ENCODE measurements at places on chromosomes 7 and 10.

DNA sequence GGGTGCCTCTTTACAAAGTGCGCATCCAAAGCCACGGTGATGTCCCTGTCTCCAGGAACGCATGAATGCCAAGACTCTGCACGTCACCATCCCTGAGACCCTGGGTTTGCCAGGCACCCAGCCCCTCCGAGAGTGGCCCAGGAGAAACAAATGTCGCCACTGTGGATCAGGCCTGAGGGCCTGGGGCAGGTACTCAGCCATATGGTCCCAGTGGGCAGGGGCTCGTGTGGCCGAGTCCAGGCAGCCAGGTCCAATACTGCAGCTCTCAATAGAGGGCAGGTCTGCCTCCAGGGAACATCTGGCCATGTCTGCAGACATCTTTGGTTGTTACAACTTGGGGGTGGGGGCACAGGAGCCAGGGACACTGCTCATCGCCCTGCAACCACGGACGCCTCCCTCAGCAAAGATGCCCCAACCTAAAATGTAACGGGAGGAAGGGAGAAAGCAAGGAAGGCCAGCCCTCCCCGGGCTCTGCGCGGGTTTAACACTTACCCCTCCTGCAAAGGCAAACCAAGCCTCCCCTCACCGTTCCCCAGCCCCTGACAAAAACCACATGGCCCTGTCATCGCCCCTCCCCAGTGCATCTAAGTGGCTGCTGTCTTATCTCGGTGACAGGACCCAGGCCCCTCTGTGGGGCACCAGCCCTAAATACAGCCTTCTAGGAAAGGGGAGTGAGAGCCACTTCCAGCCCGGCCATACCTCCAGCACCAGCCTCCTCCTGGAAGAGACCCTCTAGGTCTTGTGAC lies 10.3 kb upstream of the PAPOLB start:
- DNase-seq, result no peak

- no peak for DNase-seq
Measured at GRCh38 chr7:101912716-101913110, 95.3 kb downstream of the CUX1 start.

GRCh38 chr10:87740254-87740655 lies 77.8 kb downstream of the ATAD1 start:
- no peak for DNase-seq

DNA sequence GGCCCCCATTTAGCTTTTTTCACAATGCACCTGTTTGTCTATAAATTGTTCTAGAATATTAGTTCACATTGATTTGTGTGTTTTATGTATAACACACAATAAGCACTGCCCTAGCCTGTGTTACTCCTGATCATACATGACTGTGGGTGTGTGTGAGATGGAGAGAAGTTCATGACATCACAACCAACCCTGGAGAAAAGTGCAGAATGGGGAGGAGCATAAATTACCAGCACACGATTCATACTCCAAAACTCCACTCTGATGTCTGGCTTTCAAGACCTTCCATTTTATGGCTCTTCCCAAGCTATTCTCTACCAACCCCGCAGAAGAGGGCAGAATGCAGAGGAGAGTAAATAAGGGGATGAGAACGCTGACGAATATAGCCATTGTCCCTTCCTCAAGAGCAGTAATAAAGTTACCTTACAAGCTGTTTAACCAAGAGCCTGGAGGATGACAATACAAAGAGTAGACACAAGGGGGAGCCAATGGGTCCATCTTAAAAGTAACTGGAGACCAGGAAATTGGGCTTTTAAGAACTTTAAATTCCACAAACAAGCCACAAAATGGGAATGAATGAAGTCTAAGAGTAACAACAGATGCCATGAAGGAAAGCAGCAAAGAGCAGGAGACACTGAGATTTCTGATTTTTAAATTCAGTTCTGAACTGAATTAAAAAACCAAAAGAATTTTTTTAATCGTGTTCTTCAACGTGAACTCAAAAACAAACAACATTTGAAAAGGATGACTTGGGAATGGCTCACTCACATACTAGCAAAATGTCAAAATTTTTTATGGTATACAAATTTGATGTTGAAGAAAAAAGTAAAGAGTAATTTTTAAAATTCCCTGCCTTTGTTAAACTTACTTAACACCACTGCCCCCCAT lies 159.6 kb downstream of the PARD3 start:
- DNase-seq, result peak; percentile 22

GRCh38 chr10:4733150-4733842 lies 92.7 kb upstream of the AKR1E2 start:
- no peak for DNase-seq

- no peak for DNase-seq
Measured at GRCh38 chr10:109253306-109253705, 670.0 kb downstream of the XPNPEP1 start.

GRCh38 chr7:142808461-142808801 lies 37.7 kb downstream of the PRSS2 start:
- DNase-seq, result no peak

GRCh38 chr10:22605168-22605567 lies 109.2 kb downstream of the PIP4K2A start:
- DNase-seq, result peak; percentile 50

DNA sequence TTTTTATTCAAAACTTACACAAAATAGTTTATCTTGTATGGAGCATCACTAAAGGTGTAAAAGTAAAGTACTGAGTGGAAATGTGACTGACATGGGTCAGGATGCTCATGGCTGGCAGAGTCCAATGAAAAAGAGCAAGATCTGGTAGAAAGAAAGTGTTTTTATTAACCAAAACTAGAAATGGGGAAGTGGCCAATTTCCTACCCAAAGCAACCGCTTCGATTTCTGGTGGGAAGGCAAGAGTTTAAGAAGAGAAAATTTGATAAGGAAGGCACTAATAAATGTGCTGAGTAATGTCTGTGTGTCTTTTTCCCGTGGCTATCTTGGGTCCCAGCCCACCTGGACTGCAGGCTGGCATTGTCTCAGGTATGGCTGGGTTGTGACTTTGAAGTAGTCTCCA lies 277.7 kb downstream of the ANKRD7 start:
- DNase-seq, result no peak

GRCh38 chr10:99520847-99521764 lies 11.6 kb upstream of the NKX2-3 start:
- DNase-seq, result no peak

GRCh38 chr7:51778121-51778520 lies 461.5 kb upstream of the COBL start:
- no peak for DNase-seq

DNA sequence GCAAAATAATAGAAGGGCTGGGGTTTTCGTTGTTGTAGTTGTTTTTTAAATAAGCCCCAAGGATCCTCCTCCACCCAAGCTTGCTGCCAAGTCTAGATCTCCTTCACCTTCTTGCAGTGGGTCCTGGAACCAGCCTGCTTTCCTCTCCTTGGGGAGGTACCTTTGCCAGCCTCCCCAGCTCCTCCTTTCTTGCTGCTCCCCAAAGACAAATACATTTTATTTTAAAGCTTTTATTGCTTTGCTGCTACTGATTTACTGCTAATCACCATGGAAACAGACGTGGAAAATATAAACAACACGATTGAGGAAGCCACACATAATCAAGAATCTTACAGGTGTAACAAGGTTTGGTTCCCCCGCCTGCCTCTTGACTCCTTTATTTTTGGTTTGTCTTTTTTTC lies 17.4 kb upstream of the SLF2 start:
- DNase-seq, result no peak

GRCh38 chr10:120996456-120997034 lies 145.4 kb downstream of the WDR11 start:
- DNase-seq, result no peak

DNA sequence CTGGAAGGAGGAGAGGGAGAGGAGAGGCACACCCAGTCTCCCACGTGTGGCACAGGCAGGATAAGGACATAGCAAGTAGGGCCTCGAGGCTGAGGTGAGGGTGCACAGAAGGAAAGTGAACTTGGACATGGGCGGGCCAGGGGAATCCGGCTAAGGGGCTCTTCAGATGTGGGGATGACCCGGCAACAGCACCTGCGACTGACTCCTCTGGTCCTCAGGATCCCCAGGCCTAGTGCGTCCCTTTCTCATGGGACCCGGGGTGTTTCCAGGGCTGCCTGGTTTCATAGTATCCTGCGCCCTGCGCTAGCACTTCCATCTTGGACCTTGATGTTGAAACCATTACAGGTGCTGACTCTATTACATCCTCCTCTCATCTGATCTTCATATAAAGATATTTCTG lies 96.1 kb upstream of the LYZL2 start:
- no peak for DNase-seq

DNA sequence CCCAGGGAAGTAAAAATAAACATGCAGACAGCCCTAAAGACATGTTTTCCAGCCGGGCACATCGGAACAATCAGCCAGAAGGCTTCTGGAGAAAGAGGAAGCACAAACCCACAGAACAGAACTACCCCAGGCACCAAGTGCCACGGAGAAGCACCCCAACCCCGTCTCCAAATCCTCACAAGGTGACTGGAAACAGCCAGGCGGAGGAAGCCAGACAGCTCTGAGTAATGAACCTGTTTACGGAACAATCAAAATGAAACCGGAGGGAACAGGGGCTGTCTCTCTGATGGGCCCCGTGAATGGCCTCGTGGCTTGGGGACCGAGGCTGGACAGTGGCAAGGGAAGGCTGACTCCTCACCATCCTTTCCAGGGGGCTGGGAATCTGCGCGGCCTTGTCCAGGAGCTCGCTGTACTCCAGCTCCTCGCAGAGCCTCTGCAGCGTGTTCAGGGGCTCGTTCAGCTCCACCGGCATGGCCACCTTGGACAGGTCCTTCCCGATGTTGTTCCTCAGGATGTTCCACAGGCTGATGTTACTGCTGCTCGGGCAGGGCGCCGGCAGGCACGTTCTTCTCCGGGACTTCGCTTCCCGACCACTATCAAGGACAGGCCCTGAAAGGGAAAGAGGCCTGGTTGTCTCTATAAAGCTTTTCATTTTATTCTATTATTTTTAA lies 77.0 kb upstream of the GSDME start:
- DNase-seq, result peak; percentile 51

- no peak for DNase-seq
Measured at GRCh38 chr10:78540355-78541076, 506.9 kb downstream of the RPS24 start.

- peak; percentile 74 for DNase-seq
Measured at GRCh38 chr10:97713826-97714400, 383 bp downstream of the MARVELD1 start.

GRCh38 chr10:3395458-3395861 lies 222.9 kb upstream of the PITRM1 start:
- DNase-seq, result no peak

- no peak for DNase-seq
Measured at GRCh38 chr7:106659166-106659962, 1.6 kb downstream of the CCDC71L start.

- DNase-seq, result no peak
Measured at GRCh38 chr7:55970978-55971377, 6.6 kb downstream of the NIPSNAP2 start.

DNA sequence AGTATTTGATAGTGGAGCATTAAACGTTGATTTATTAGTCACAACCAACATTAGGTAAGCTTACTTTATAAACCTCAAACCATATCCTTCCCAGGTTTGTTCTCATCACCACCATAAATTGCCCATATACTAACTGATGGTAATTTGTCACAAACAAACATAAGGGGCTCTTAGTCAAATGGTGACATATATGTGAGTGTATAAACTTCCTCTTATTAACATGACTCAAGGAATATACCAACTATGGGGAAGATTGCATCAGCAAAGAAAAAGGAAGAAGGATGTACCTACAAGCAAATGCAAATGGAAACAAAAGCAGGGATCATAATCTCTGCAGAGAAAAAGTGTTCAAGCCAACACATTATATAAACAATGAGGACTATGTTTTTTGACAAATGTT lies 418.2 kb upstream of the AKR1E2 start:
- no peak for DNase-seq

GRCh38 chr7:12064586-12065127 lies 146.4 kb upstream of the TMEM106B start:
- no peak for DNase-seq

GRCh38 chr7:83547526-83547925 lies 101.4 kb downstream of the SEMA3E start:
- DNase-seq, result no peak

DNA sequence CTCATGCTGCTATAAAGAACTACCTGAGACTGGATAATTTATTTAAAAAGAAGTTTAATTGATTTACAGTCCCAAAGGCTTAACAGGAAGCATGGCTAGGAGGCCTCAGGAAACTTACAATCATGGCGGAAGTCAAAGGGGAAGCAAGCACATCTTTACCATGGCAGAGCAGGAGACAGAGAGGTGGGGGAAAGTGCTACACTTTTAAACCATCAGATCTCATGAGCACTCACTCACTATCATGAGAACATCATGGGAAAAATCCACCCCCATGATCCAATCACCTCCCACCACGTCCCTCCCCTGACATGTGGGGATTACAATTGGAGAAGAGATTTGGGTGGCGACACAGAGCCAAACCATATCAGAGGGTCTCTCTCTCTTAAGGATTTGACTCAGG lies 108.6 kb upstream of the PODXL start:
- no peak for DNase-seq

- no peak for DNase-seq
Measured at GRCh38 chr7:69173846-69174245, 424.4 kb upstream of the AUTS2 start.

- DNase-seq, result no peak
Measured at GRCh38 chr10:31270954-31271353, 48.1 kb upstream of the ZEB1 start.

DNA sequence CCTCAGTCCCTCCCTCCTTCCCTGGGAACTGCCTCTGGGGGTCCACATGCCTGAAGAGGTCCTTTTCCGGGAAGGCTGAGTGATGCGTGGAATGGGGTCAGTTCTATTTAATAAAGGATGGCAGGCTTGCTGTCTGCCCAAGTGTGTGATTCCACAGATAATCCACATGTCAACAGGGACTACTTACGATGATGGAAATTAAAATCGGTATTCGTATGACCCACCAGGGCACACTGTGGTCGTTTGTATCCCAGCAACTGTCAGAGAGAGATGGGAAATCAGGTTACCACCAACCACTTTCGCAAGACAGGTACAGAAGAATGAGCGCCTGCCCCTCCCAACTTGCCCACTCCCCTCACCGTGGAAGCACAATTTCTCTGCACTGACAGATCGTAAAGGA lies 110.3 kb downstream of the VIPR2 start:
- no peak for DNase-seq

GRCh38 chr7:22001345-22002004 lies 55.8 kb upstream of the CDCA7L start:
- peak; percentile 70 for DNase-seq

GRCh38 chr7:139598642-139599041 lies 75.2 kb downstream of the CLEC2L start:
- peak; percentile 64 for DNase-seq

All from globus pallidus (tissue), 1 donor.